ENCODE measurements at places on chromosomes 16 and 17.

DNA sequence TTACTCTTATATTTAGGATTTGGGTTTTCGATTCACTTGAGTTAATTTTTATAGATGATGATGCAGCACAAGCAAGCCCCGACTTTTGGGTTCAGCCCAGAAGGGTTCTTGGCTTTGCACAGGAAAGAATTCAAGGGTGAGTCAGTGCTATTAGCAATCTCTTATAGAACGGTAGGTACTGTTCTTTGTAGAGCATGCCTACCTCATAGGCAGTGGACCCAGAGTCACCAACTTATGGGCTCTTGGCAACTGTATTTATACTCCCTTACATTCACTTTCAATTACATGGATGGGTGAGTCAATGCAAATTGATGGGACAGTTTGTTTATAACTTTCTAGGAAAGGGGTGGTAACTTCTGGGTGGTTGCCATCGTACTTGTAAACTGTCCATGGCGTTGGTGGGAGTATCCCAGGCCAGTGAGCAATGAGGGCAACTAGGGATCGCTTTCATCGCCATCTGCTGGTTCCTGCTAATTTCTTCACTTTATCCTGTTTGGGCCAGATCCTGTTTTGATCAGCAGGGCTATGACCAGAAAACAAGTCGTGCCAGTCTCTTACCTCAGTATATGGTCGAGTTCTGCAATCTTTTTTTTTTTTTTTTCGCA lies 362.6 kb downstream of the CNTNAP4 start:
- no peak for DNase-seq

- DNase-seq, result no peak
Observed at GRCh38 chr17:82003411-82004381, 19.0 kb downstream of the CENPX start.

DNA sequence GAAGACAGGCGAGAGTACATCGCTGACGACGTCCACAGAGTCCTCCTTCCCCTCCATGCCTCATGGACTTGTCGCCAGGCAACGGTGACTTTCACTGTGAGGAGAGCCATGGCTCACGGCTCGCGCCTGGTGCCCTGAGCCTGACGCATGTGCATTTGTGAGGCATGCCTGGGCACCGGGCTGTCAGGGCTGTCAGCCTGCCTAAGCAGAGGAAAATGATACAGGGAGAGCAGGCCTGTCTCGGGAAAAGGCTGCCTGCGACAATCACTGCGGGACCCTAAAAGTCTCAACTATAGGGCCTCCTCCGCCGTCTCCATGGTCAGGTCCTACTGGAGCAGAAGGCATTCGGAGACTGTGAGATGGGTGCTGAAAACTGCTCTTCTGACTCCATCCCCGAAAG lies 135.5 kb upstream of the WSB1 start:
- DNase-seq, result no peak

DNA sequence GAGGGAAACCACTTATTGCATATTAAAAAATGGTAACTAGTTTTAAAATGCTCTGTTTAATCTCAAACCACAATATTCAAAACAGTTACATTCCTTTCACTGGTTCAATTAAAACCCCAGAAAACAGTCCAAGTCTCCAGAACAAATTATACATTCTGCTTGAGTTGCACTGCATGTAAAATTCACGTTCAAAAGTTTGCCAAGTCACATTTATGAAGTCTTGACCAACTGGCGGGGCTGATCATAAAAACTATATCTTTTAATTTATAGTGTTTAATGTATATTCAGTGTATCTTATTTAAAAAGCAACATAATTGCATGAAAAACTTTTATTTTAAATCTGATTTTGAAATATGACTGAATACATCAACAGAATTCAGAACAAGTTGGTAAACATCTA lies 25.0 kb downstream of the CPPED1 start:
- DNase-seq, result no peak

- no peak for DNase-seq
Observed at GRCh38 chr17:31654936-31655335, 204.1 kb downstream of the COPRS start.

DNA sequence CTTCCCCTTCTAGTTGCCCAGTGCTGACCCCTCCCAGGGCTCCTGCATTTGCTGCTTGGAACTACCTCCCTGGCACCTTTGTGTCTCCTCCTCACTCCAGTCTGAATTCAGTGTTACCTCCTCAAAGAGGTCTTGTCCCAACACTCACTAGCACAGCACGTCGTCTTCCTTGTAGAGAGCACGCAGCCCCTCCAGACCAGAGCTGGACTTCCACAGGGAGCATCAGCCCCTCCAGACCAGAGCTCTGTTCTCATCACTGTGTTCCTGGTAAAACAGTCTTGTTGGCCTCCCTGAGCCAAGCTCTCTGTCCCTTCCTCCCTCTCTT lies 27.8 kb upstream of the MGAT5B start:
- DNase-seq, result no peak
